ENCODE measurements at places on chromosomes 2 and 18.

- no peak for DNase-seq
Measured at GRCh38 chr2:234998404-234999211, 46.8 kb downstream of the SH3BP4 start.

DNA sequence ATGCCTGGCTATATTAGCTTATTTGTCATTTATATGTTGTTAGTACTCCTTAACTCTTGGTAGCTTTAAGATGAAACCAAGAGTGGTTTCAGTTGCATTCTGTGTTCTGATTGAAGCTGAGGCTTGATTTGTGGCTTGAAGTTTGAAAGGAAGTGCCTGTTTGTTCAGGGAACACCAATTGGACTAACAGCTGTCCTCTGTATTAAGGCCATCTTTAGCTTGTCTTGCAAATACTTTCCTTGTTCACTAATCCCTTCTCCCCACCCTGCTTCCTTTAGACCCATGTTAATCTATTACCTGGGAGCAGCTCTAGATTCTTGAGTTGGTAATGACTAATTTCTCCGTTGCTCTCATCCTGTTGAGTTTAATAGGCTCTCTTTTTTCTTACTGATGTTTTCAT lies 13.4 kb downstream of the ITGA6 start:
- DNase-seq, result no peak

- peak; percentile 40 for DNase-seq
Measured at GRCh38 chr2:209425471-209426071, 1.7 kb downstream of the MAP2 start.

DNA sequence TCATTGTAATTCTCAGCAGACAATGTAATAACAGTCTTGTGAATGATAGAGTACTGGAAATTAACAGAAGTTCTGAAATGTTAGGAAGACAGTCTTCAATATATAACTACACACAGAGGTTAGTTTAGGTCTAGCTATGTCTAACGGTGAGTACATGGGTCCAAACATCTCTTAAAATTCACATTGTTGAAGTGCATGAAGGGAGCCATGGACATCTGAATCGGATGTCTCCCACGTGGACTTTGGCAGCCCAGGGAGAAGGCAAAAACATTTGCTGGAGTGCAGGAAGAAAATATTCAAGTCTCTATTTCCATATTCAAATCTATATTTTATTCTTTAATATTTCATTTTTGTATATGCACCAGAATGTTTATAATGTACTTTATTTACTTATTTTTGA lies 34.8 kb downstream of the CACNB4 start:
- no peak for DNase-seq

DNA sequence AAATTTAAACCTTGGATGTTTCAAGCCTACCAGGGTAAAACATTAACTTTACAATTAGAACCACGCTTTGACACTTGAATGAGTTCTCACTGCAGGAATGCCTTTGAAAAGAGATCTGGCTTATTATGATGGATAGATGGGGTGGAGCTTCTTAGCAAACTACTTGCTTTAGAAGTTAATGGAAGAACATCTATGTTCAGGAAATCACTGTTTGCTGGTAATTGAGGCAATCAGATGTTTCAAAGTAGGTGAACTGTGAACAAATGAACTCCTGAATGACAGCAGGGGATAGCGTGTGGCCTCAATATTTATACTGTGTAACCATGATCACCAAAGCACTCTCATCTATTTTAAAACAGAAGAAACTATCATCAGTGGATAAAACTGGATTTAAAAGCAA lies 383.6 kb downstream of the PIK3C3 start:
- no peak for DNase-seq

DNA sequence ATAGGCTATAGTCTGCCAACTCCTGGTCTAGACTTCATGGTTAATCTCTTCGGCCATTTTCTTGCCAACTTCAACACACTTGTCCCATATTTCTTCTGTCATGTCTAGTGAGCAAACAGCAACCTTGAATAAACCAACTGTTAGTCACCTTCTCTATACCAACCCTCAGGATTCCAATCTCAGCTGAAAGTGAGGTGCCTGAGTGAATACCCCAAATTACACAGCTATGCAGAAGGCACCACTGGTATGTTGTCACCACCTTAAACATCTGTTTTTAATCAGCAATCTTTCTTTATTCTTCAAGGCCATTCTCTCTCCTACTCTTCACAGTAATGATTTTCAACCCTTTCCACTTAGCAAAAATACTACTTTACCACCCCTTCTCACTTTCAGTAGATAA lies 39.3 kb downstream of the THOC1 start:
- peak; percentile 20 for DNase-seq

DNA sequence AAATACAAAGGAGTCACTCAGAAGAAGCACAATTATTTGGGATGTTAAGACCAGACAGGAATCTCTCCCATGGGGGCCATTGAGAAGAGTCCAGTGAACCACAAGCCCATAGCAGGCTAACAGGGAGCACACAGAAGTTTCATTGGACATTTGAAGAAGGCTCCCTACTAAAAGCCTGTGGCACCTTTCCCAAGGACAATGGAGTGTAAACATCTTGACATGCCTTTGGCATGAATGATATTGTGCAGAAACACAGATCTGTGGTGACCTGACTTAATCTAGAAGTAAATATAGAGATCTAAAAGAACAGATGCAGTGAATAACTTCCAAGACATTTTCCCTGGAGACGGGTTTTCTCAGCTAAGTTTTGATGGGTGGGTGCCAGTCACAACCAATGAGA lies 221.5 kb downstream of the EPHA4 start:
- no peak for DNase-seq

DNA sequence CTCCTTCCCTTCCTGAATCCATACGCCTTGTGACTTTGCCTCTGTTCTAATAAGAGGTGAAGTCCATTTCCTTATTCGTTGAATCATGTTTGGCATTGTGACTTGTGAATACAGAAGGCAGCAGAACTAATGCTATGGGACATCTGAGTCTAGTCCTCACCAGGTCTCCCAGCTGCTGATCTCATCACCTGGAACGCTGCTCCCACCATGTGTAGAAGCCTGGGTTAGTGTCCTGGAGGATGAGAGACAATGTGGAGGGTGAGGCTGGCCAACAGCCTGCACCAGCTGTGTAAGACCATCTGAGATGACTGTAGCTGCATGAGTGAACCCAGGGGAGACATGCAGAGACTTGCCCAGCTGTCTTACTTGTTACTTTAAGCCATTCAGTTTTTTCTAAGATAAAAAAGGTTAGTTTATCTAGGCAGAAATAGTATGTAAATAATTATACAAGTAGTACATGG lies 3.5 kb upstream of the HAAO start:
- no peak for DNase-seq

DNA sequence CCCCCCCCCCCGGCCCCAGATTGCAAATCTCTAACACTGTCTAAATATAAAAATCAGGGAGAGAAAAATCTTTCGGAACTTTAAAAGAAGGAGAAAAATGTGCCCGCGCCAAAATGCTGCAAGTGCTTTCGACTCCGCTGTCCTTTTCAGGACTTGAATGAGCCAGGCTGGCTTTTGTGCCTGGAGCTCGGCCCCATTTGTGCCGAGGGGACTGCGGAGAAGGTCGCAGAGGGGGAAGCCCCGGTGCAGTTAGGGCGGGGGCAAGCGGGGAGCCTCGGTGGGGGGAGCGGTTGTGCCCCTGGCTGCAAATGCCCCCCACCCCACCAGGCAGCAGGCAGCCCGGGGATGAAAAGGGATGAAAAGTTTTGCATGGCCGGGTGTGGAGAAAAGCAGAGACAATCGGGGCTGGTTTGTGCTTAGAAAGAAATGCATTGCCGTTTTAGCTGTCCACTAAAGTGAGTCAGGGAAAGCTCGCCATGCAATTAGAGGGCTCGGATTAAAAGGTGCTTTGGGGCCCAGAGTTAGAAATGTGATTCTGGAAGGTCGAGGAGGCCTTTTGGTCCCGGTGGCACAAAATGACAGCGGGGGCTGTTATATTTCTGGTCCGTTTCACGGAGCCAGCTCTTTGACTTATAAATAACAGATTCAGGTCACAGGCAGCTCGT lies 1.6 kb downstream of the INHBB start:
- DNase-seq, result no peak

GRCh38 chr2:129233166-129233565 lies 746.3 kb upstream of the RAB6C start:
- DNase-seq, result no peak

- DNase-seq, result no peak
Measured at GRCh38 chr2:18169121-18169892, 290.8 kb downstream of the KCNS3 start.

DNA sequence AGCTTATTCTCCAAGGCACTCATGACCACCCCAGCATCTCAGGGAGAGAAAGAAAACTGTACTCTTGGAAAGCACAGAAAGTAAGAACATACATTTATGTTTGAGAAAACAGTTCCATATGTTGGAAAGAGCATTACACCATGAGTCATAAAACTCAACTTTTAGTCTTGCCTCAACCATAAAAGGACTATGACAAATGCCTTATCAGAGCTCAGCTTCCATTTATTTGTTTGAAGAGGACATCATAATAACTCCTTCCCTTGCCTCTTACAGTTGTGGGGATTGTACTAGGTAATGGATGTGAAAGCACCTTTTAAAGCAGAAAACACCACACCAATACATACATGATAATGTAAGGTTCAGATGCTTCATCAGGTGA lies 370.8 kb downstream of the LNPK start:
- DNase-seq, result peak; percentile 33

GRCh38 chr2:181152701-181153100 lies 172.3 kb downstream of the UBE2E3 start:
- peak; percentile 44 for DNase-seq

GRCh38 chr2:205590759-205591158 lies 91.5 kb upstream of the NRP2 start:
- peak; percentile 96 for DNase-seq

GRCh38 chr2:40256008-40256407 lies 195.9 kb downstream of the SLC8A1 start:
- no peak for DNase-seq

DNA sequence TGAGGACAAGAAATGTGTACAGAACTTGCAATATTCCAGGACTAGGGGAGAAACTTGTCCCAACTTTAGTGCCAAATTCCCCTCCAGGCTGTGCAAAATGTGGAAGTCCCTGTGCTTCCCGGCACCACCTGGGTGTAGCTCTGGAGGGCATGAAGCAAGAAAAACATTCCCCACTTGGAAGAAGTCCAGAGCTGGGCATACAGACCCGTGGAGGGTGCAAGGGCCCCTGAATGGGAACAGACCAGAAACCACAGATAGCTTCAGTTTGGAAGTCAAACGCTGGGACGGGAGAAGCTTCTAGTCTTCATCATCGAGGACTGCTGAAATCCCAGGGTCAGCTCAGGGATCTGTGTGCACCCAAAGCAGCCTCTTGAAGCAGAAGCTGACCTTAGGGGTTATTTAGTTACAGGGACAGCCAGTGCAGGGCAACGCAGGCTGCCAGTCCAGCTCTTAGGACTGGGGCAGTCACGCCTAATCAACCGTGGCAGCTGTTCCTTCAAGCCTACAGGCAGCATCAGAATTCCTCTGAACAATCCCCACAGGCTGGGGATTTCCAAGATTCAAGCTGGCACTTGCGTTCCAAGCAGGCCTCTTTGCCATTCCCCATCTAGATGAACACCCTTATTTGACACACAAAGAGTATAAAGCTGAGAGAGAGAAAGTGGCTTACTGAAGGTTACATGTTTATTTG lies 269.4 kb downstream of the LOXHD1 start:
- no peak for DNase-seq

- peak; percentile 100 for DNase-seq
Measured at GRCh38 chr2:237669628-237670392, 42.4 kb downstream of the LRRFIP1 start.

DNA sequence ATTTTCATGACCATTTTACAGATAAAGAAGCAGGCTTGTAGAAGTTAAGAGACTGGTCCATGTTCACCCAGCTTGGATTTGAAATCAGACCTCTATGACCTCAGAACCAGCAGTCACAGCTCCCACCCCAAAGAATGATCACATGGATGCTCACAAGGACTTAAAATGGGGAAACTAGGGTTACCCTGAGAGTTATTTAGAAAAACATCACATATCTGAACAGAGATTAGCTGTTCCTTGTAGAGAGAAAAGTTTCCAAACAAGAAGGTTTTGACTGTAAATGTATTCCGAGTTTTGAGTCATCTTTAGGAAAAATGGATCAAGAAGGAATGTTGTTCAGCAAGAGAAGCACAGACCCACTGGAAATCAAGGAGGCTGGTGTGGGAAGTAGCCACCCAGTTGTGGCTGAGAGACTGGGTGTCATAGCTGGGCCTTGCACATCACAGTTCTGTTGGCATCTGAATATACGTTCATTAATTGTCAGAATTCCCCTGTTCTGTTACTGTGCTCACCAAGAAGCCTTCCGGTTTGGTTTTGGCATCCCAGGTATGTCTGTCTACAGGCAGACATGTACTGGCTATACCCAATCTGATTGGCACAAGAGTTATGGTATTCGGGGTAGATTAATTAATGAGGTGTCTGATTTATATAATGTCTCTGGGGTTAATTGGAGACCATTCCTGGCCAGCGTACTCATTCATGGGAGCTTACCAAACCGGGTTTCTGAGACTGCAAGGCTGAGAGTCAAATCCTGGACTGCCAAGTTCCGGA lies 371.8 kb upstream of the SLC14A2 start:
- DNase-seq, result no peak

GRCh38 chr2:209501579-209501978 lies 77.7 kb downstream of the MAP2 start:
- DNase-seq, result no peak

- DNase-seq, result peak; percentile 44
Measured at GRCh38 chr2:225122583-225123486, 80.6 kb upstream of the DOCK10 start.

- no peak for DNase-seq
Measured at GRCh38 chr2:236946871-236947270, 138.8 kb upstream of the COPS8 start.
